ENCODE measurements at places on chromosomes 5 and 9.

DNA sequence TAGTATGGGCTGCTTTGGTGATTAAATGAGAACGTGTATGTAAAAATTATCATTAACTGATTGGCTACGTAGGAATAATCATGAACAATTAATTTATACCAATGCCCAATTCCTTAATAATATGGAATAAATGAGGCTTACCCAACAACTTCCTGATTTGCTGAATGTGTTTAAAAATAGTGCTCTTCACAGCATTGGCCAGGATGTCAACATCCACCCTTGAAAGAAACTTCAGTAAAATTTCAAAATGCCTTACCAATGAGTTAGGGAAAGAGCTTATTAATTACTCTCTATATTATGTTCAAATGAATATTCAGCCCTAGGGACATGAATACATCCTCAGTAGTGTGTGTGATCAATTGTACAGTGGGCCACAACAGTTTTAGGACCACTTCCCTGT, 401.4 kb downstream of the PSAT1 start:
- no peak for DNase-seq

GRCh38 chr9:91119679-91120078, 242.0 kb downstream of the AUH start:
- no peak for DNase-seq

DNA sequence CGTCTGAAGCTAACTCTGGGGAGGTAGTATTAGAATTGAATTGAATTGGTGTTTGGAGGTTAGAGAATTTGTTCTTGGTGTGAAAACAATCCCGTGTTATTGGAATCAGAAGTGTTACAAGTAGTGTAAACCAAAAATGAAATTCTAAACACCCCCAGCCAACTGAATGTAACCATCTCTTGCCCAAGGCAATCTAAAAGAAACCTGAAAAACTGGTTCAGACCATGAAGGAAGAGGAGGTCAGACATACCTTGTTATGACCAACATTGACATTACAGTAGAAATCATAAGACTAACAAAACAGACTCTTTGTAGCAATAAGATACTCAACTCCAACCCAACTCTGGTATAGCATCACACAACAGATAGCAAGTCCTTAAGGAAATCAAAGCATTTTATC, 159.0 kb downstream of the TUSC1 start:
- no peak for DNase-seq

GRCh38 chr5:124912638-124913328, 166.3 kb upstream of the ZNF608 start:
- no peak for DNase-seq

GRCh38 chr9:121731919-121732318, 80.5 kb downstream of the DAB2IP start:
- DNase-seq, result no peak

- no peak for DNase-seq
Observed at GRCh38 chr5:65418661-65419060, 63.1 kb downstream of the ADAMTS6 start.

DNA sequence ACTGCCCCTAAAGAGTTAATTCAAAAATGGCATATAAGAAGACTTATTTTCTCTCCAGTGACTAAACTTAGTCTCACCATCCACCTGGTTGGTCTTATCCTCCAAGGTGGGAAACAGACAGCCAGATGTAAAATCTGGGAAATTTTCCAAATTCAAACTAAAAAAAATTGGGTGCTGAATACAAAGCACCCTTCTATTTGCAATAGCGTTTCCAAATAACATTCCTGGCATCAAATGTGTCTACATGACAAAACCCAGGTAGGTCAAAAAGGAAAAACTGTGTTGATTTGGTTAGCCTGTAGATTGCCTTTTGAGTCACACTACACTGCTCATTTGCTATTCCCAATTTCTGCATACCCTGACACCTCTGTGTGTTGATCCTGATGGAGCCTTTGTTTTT, 252.2 kb downstream of the NR2F1-AS1 start:
- DNase-seq, result no peak

- no peak for DNase-seq
Observed at GRCh38 chr9:89595646-89596045, 9.2 kb upstream of the GADD45G start.

DNA sequence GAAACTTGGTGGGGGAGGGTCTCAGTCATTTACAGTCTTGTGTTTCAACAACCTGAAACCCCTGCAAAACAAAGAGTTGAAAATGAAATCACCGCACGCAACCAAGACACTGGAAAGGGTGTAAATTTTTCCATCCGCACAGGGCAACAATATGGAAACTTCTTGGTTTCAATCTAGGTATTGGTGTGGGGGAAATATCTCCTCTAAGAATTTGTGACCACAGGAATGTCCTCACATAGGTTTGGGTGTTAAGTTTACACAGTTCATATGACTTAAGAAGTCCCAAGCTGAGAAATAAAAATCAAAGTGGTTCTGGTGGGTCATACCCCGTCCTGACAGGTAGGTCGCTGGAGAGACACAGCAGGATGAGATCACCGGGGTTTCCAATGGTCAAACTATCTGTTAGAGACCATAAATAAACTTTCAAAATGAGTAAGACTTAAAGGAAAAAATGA, 51.9 kb upstream of the PIP5K1B start:
- DNase-seq, result no peak

DNA sequence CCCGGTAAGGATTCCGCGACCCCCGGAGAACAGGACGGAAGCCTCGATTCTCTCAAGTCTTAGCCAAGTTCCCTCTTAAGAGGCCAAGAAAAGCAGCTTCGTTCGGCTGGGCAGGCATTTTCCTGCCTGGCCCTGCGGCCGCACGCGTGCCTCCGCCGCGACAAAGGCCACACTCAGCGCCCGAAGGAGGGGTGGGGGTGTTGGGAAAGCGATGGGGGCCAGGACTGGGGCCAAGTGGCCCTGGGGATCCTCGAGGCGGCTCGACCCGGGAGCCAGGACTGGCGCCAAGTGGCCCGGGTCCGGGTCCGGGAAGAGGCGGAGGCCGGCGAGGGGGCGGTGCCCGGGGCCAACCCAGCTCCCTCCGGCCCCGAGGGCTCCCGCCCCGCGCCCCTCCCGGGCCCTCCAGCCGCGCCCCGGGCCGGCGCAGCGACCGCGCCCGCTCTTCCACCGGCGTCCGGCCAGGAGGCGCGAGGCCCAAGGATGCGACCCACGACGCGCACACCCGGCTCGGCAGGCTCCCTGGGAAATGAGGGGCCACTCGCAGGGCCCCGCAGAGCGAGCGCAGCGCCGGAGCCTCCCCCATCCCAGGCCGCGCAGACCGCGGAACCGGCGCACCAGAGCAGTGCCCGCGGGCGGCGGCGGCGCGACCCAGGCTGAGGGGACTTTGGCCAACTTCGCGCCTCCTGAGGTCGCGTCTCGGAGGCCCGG, 756 bp downstream of the VAV2 start:
- DNase-seq, result peak; percentile 35

DNA sequence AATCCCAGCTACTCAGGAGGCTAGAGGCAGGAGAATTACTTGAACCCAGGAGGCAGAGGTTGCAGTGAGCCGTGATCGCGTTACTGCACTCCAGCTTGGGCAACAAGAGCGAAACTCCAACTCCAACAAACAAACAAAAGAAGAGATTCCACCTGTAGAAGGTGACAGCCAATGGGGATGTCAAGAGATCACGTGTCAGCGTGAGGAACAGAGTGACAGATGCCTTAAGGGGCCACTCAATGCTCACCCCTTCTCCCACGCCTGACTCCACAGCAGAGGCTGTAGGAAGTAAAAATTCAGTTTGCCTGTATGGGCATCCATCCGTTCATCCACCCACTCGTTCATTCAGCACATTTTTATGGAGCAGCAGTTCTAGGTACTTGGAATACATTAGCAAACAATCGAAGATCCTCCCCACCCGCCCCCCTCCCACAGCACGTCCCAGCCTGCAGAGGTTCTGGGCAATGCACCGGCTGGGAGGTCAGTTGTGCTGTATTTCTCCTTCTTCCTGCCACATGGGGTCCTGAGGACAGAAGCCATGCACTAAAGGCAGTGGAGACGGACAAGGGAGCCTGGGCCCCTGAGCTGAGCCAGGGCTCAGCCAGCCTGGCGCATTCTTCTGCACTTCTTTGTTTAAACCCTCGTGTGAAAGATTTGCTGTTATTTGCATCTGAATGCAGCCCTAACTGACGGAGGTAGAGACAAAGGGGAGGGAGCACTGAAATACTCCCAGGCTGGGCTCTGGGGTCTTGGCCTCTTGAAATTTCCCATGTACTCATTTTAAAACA, 11.3 kb upstream of the RNF130 start:
- DNase-seq, result no peak

GRCh38 chr9:71042448-71042990, 78.9 kb downstream of the TRPM3 start:
- no peak for DNase-seq
